ENCODE measurements at places on chromosomes 2 and 18. TPM values are rescaled to one million over a fixed set of nuclear protein-coding genes. Genes with fewer than 3 reads are reported as not detected.

GRCh38 chr2:27225526-27225925, 8.4 kb downstream of the CAD start:
- H3K4me3 ChIP-seq = no peak overlapping the region
- DNase-seq = no peak
- no peaks in the 10 kb centered on the region for H3K27me3 ChIP-seq
- H3K36me3 ChIP-seq = peaks cover 57% of the 10 kb centered on the region
- H3K27ac ChIP-seq = no peak overlapping the region
- H3K4me1 ChIP-seq = peaks cover 6% of the 10 kb centered on the region

DNA sequence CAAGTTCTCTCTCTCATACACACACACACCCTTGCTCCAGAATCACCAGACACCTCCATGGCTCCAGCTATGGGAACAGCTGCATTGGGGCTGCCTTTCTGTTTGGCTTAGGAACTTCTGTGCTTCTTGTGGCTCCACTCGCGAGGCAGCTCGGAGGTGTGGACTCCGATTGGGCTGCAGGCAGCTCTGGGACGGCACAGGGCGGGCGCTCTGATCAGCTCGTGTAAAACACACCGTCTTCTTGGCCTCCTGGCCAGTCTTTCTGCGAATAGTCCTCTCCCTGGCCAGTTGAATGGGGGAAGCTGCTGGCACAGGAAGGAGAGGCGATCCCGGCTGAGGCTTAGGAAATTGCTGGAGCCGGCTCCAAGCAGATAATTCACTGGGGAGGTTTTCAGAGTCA, 22.4 kb downstream of the FOSL2 start:
- no peak overlapping the region for H3K27ac ChIP-seq
- H3K4me3 ChIP-seq = no peak overlapping the region
- no peaks in the 10 kb centered on the region for H3K27me3 ChIP-seq
- DNase-seq = no peak
- H3K36me3 ChIP-seq = peaks cover 53% of the 10 kb centered on the region

GRCh38 chr18:25518716-25519053, 166.7 kb upstream of the ZNF521 start:
- H3K27ac ChIP-seq = no peak overlapping the region
- no peaks in the 10 kb centered on the region for H3K4me1 ChIP-seq
- H3K27me3 ChIP-seq = no peaks in the 10 kb centered on the region
- no peak overlapping the region for H3K4me3 ChIP-seq
- H3K36me3 ChIP-seq = no peaks in the 10 kb centered on the region
- DNase-seq = no peak

DNA sequence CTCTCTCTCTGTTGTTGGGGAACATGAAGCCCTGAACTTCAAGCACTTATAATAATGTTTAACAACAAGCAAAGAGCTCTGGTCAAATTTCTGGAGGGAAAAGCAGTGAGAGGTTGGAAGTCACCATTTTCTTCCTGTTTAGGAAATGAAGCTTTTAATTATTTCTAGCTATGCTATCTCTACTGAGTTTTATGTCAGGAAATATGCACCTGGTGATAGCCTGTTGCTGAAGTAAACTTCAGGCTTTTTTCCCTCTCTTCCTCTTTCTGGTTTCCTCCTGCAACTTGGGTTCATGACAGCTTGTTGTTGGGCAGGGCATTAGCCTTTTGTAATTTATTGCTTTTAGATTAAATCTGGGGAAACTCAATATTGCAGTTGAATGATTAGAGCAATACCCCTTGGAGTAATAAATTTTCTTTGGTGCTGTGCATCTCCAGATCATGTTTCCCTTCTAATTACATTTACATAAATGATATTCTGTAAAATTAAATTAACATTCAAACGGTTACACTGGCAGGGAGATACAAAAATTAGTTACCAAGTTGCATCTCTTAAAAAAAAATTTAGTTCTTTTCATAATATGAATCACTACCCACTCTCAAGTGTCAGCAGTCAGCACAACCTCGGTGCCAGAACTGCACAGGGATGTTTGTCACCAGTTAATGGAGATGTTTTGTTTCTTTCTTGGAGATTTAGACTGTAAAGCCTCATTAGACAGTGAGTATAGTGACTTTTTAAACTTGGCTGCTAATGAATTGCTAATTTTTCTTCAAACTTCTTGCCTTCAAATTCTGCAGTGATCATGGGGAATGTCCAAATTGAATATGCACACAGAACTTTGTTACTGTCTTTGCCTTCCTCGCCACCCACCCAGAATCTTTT, 466.6 kb upstream of the ETAA1 start:
- no peak overlapping the region for H3K4me3 ChIP-seq
- H3K27me3 ChIP-seq = no peaks in the 10 kb centered on the region
- H3K4me1 ChIP-seq = no peaks in the 10 kb centered on the region
- H3K36me3 ChIP-seq = no peaks in the 10 kb centered on the region
- no peak overlapping the region for H3K27ac ChIP-seq

DNA sequence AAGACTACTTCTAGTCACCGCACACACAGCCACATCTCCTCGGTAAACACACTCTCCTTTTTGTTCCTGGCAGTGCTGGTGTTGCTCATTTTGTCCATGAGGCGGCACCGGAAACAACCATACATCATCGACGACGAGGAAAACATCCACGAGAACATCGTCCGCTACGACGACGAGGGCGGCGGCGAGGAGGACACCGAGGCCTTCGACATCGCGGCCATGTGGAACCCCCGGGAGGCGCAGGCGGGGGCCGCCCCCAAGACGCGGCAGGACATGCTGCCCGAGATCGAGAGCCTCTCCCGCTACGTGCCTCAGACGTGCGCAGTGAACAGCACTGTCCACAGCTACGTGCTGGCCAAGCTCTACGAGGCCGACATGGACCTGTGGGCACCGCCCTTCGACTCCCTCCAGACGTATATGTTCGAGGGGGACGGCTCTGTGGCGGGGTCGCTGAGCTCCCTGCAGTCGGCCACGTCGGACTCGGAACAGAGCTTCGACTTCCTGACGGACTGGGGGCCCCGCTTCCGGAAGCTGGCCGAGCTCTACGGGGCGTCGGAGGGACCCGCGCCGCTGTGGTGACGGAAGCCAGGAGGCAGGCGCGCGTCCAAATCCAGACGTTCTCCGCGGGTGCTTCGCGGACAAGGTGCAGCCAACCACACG, 221.0 kb downstream of the CDH20 start:
- H3K4me3 ChIP-seq = no peak overlapping the region
- H3K27ac ChIP-seq = peak overlapping the region; percentile 40
- H3K4me1 ChIP-seq = peaks cover 4% of the 10 kb centered on the region
- no peaks in the 10 kb centered on the region for H3K36me3 ChIP-seq

- peak overlapping the region; percentile 22 for H3K27ac ChIP-seq
- H3K4me1 ChIP-seq = peaks cover 49% of the 10 kb centered on the region
- no peak overlapping the region for H3K4me3 ChIP-seq
- no peak for DNase-seq
- H3K27me3 ChIP-seq = no peaks in the 10 kb centered on the region
These were observed 32.5 kb downstream of the CFLAR start for GRCh38 chr2:201148434-201148990.

DNA sequence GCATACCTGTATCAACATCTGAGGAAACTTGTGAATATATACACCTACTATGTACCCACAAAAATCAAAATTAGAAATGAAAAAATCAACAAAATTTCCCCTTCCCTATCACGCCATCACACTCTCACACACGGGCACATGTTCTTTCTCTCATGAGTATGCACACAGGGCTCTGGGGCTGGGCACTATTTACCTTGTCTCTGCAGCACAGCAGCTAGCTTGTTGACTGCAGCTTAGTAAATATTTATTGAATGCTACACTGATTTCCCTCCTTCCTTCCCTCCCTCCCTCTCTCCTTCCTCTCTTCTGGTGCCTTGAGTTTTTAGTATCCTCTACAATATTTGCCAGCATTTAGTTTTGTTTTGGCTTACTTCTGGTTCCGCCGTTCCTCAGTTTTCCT, 182.7 kb upstream of the LHCGR start:
- H3K27me3 ChIP-seq = no peaks in the 10 kb centered on the region
- no peak overlapping the region for H3K27ac ChIP-seq
- H3K36me3 ChIP-seq = no peaks in the 10 kb centered on the region
- no peak for DNase-seq

The FBLN7 gene
- total RNA-seq = 29.6 TPM

The DSC2 gene
- not detected for total RNA-seq

The APOB gene
- not detected for total RNA-seq

Measured in activated T-helper 1 cell treated with anti-CD3 and anti-CD28 coated beads, Interleukin-12 subunit alpha, Interleukin-12 subunit beta, Interleukin-2, Interleukin-4 antibody, amounts not matched to agents 30 ng/mL and 10 ng/mL and 1 ng/mL, durations not matched to agents 14 hours and 24 hours and 36 hours (primary cell).